ENCODE measurements at places on chromosomes 5 and 9. TPM values are rescaled to one million over a fixed set of nuclear protein-coding genes. Genes with fewer than 3 reads are reported as not detected.

Gene CCDC183
- 2.0 TPM for total RNA-seq

Gene CORO2A
- 0.94 TPM for total RNA-seq

Gene C5orf58
- total RNA-seq: not detected

Gene SPATA31D1
- total RNA-seq: not detected

Gene ALDH1B1
- total RNA-seq: 432 TPM

Gene LRRC8A
- 95.1 TPM for total RNA-seq

Gene GADD45G
- 150 TPM for total RNA-seq

Gene CENPH
- total RNA-seq: 0.81 TPM

Gene C5
- total RNA-seq: 8.9 TPM

Gene TMEM250
- total RNA-seq: 66.1 TPM

Gene MAMDC2
- 134 TPM for total RNA-seq

Gene IL31RA
- not detected for total RNA-seq

Gene BHMT2
- total RNA-seq: 105 TPM

Gene GRIN1
- not detected for total RNA-seq

Gene HRH2
- total RNA-seq: 6.1 TPM

Gene COL15A1
- total RNA-seq: 256 TPM

Gene TAS2R1
- not detected for total RNA-seq

Gene TMEM174
- not detected for total RNA-seq

Gene HDHD3
- total RNA-seq: 17.0 TPM

Gene CDH6
- 6.9 TPM for total RNA-seq

Gene SHISAL2B
- not detected for total RNA-seq

Gene ZFP37
- total RNA-seq: 2.0 TPM

Gene PCDHGA7
- 14.3 TPM for total RNA-seq

Gene CAAP1
- total RNA-seq: 21.8 TPM

Gene RPL7A
- total RNA-seq: 2,320 TPM

Gene RANBP3L
- 3.4 TPM for total RNA-seq

Gene TAF1L
- total RNA-seq: not detected

Gene PFN3
- not detected for total RNA-seq

Gene CCDC180
- total RNA-seq: 0.12 TPM

Gene LECT2
- total RNA-seq: not detected

Gene GPX3
- 690 TPM for total RNA-seq

Gene FABP6
- total RNA-seq: not detected

Gene LCN10
- 3.9 TPM for total RNA-seq

Gene IL4
- not detected for total RNA-seq

Gene PNPLA7
- total RNA-seq: 2.0 TPM

Gene PDE4D
- 121 TPM for total RNA-seq

Gene CLTB
- 222 TPM for total RNA-seq

Gene PCDHB7
- total RNA-seq: 2.8 TPM

Gene HDAC3
- 39.6 TPM for total RNA-seq

Gene GABRP
- total RNA-seq: not detected

Gene FBXO10
- 10.5 TPM for total RNA-seq

Gene ANKRD34B
- total RNA-seq: not detected

Gene PTPN3
- total RNA-seq: 1.2 TPM

Gene ASTN2
- total RNA-seq: 5.8 TPM

Gene MEF2C
- total RNA-seq: 66.9 TPM

Gene RETREG1
- total RNA-seq: 7.3 TPM

Gene FOCAD
- 23.0 TPM for total RNA-seq

Gene PCDHA1
- total RNA-seq: not detected

Gene ZNF454
- total RNA-seq: 2.3 TPM

Gene PCDHB10
- total RNA-seq: 4.2 TPM

Gene PHAX
- total RNA-seq: 57.3 TPM

Gene FOXD4L4
- total RNA-seq: not detected

Gene TIMD4
- not detected for total RNA-seq

Gene CYFIP2
- 21.7 TPM for total RNA-seq

Gene MBLAC2
- 2.3 TPM for total RNA-seq

Gene RGS7BP
- total RNA-seq: 4.4 TPM

Gene OTP
- not detected for total RNA-seq

Gene KIF4B
- total RNA-seq: not detected

Gene OMD
- 26.2 TPM for total RNA-seq

Gene PPP1R26
- 17.9 TPM for total RNA-seq
